ENCODE measurements at places on chromosomes 2 and 18.

DNA sequence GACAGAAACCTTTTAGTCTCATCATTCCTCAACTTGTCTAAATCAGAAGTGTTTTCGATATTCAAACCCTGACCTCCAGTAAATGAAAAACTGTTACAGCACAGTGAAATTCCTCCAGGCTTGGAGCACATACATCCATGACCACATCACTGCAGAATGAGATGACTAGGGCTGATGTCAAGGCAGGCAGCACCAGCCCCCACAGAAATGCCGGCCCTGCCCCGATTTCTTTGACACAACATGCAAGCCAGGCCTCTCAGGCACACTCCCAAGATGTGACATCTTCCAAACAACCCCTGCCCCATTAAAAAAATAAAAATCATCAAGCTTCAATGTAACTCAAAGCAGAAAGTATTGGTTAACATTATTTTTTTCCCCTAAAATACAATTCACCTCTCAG, 103.3 kb downstream of the CTAGE1 start:
- DNase-seq: no peak

DNA sequence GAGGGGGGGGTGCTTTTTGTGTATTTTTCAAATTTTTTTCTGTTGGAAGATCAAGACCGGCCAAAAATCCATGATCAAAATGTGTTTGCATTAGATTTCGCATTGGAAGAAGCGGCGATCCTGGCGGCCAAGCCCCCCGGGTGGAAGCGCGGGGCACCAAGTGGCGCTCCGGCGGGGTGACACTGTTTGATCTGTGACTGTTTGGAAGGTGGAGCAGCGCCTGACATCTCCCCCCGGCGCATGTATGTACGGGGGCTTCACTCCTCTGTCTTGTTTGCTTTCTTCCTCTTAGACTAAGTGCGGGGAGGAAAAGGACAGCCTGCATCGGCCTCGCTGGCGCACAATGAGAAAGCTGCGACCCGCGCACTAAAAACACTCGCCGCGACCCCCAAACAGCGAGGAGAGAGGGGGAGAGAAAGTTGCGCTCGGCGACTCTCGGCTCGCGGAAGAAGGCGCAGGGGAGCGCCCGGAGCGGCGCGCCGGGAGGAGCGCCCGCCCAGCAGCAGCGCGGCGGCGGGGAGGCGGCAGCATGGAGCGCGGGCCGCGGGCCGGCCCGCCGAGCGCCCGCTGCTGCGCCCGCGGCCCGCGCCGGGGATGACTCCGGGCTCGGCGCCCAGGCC, 515 bp downstream of the TSHZ1 start:
- DNase-seq: peak; percentile 34

DNA sequence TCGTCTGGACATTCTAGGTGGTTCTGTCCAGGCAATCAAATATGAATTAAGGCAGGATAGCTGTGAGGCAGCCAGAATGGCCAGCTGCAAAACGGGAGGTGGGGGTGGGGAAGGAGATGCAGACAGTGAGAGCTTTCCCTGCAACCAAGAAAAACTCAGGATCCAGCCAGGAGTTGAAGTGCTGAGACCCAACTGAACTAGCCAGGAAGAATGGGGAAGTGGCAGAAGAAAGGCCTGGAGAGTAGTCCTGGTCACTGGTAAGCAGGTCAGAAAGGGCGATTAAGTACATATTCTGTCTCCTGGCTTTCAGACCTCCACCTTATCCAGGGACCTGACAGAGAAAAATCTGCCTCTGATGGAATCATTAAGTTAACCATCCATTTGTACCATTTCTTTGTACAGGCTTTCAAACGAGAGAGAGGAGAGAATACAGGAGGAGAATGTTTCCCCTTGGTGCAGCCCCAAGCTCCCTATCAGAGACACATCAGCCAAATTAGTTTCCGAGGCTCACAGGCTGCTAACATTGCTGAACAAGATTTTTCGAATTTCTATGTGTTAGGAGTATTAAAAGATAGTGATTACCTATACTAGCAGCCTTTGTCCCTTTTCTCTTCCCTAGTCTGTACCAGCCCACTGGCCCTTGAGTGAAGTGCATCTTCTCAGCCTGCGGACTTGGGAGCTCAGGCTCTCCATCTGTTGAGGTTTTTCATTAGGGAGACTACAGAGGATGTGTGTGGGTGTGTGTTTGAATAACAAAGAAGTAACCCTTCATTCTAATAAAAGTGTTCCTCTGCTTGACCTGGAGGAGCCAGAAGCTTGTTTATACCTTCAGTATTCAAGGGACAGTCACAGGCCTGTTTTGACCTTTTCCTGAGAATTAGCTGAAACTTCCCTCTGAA, 12.5 kb upstream of the HOXD1 start:
- DNase-seq: no peak

DNA sequence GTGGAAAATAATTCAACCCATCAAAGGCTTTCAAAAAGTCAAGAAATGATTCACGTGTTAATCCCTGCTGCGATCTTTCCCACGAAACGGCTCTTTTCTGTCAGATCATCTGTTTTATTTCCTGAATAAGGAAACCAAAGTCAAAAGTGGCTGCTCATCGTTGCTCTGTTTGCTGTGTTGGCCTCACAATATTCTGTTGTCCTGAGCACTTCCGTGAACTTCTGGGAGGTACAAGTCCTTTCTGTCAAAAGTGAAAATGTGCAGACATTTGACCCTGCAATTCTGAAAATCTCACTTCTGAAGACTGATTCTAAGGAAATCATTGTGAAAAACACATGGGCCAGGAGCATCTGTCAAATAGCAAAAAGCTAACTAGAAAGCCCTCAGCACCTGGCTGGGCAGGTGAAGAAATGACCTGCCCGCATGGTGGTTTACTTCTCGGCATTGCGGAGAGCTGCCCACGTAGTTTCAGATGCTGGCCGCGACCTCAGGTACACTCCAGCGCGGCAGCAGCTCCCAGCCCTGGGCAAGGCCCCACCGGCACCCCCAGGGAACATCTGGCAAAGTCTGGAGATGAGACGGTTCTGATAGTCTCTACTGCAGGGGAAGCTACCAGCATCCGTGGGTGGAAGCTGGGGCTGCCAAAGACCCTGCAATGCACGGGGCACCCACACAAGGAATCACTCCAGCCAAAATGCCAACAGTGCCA, 31.9 kb upstream of the GPC1 start:
- DNase-seq: no peak

GRCh38 chr2:76946631-76947145, 575.5 kb downstream of the LRRTM4 start:
- no peak for DNase-seq

GRCh38 chr2:154608438-154608837, 90.1 kb upstream of the KCNJ3 start:
- no peak for DNase-seq

DNA sequence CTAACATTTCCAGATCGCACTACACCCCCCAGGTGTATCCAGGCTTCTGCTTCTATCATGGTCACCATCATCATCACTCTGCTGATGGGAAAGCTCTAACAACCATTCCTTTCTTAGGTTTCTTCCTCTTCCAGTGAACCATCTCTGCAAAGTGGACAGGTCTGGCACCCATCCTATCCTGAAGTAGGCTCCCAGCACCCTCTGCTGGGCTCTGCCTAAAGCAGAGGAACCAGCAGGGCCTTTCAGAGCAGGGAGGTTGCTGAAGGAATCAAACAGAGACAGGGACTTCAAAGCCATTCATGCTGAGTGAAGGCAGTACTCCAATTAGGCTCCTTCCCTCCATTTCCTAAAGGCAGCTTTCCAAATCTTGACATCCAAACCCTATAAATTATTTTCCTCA, 27.2 kb upstream of the SATB2 start:
- DNase-seq: no peak

DNA sequence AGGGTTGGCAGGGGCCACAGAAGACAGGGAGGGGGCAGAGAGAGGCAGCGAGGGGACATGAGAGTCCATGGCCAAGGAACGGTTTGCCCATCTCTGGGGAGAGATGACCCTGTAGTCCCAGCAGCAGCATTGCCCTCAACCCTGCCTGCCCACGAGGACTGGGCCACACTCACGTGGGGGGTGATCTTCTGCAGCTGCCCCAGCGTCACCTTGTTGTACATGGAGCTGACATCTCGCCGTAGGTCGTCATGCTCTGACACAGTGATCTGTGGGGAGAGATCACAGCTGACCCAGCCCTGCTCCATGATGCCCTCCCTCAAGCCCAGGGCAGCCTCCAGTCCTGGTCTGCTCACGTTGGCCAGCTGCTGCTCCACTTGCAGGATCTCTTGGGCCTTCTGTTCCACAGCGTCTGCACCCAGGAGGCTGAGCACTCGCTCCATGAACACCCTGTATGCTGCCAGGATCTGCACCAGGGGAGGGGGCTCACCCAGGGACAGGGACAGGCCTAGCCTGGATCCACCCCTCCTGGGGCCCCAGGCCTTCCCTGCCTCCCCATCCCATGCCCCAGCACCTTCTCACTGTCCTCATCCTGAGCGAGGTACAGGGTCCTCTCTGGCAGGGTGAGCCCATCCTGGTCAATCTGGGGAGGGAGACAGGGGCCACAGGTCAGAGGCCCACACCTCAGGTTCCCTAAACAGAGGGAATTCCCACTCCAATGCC, 2.8 kb downstream of the ECEL1 start:
- no peak for DNase-seq

- DNase-seq: peak; percentile 44
These were observed 323.2 kb downstream of the PLCL1 start for GRCh38 chr2:198127627-198128026.

DNA sequence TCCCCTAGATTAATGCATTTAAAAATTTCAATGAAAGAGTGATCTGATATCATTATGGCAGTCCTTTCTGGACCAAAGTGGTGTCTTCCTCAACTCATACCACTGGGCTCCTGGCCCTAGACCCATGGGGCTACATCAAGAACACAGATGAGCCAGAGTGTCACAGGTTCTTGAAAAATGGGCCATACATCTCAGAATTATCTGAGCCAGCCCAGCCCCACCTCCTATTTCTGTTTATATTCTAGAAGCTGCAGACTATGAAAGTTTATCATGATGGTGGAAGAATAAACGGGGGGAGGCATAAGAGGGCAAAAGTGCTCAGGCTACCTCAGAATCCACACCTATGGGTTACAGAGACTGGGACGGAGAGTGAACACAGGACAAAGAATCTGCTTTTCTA, 120.6 kb upstream of the TACR1 start:
- DNase-seq: no peak

GRCh38 chr2:185895828-185896693, 157.5 kb downstream of the FSIP2 start:
- no peak for DNase-seq

DNA sequence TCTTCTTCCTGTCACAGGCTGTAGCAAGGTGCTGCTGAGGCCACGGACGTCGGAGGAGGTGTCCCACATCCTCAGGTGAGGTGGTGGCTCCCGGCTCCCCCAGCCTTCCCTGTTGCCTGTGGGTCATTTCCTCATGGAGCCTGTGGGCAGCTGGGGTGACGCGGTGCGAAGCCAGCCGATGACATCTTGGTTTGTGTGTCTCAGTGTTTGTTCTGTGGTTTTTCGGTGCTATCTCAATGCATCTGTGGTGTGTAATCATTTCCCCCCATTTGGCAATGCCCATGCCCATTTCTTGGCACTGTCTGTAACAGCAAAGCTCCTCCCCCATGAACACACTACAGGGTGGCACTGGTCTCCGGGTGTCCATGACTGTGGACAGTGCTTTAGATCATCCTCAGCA, 6.6 kb downstream of the D2HGDH start:
- DNase-seq: peak; percentile 46

DNA sequence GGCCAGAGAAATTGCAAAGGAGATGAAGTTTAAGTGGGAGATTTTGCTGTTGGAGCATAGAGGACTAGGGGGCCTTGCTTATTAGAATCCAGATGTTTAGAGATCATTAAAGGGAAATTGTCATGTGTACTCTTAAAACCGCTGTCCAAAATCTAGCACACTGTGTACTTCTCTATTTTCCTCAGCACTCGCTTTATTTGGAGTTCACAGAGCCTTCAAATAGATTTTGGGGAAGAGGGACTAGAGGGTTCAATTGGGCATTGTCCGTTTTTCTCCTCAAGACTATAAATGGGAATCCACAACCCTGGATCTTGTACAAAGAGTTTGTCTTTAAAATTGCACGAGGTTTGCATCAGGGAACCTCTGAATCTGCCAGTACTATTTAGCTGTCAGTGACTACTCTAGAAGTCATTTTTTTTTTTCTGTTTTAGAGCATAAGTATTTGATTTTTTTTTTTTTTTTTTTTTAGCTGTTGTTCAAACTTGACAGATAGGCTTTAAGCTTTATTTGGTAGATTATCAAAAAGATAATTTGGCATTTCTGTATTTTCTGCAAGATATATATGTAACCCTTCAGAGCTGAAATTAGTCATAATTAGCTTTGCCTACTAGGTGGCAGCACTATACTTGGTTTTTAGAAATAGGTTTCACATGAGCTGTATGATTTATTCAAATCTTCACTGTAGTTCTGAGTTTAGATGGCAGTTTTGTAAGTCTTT, 14.2 kb downstream of the PMS1 start:
- no peak for DNase-seq

- no peak for DNase-seq
These were observed 17.5 kb upstream of the TMEM163 start for GRCh38 chr2:134736167-134736880.

- no peak for DNase-seq
These were observed 57.2 kb downstream of the CDC42EP3 start for GRCh38 chr2:37614061-37614738.

DNA sequence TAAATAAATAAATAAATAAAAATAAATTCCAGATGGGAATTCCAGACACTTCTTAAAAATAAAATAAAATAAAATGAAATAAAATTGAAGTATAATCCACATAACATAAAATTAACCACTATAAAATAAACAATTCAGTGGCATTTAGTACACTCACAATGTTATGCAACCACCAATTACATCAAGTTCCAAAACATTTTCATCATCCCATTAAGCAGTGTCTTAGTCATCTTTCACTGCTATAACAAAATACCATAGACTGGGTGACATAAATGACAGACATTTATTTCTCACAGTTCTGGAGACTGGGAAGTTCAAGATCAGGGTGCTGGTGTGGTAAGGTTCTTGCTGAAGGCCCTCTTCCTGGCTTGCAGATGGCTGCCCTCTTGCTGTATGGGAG, 22.6 kb upstream of the PROKR1 start:
- DNase-seq: no peak

- DNase-seq: no peak
These were observed 43.4 kb upstream of the TNFRSF11A start for GRCh38 chr18:62281684-62282083.

DNA sequence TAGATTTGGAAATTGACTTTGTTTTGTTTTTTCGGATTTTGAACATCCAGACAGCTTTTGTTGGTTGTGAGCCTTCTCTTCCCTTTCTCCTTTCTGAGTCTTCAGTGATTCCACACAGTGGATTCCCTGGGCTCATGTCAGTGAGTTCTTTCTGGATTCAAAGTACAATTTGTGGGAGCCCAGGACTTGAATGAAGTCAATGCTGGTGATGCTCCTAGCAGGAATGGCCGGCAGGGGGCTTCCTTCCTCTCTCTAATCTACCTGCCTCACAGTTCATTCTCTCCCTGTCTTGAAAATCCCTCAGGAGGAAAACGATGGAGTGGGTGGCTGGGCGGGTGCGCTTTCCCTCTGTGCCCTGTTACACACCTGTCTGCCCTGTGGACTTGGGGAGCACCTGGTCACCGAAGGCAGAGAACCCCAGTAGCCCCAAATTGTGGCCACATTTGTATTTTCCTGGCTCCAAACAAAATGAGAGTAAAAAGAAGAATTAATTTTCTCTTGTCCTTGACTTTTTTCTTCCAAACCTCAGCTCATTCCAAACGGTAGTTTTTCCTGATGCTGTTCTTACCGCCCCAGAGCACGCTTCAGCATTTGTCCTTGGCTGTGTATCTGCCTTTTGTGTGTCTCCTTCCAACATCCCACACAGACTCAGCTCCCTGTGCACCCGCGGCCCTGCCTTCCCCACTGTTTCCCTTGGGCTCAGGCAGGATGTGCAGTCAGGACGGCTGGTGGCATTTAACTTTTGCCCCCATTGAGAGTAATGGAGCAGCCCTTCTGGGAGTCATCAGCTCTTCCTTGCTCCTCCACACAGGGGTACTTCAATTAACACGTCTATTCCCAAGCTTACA, 86.6 kb downstream of the MARCO start:
- DNase-seq: peak; percentile 5

Data from activated naive CD8-positive, alpha-beta T cell treated with anti-CD3 and anti-CD28 coated beads, Interleukin-2, amount 50 U/mL, for 24 hours (primary cell).